ENCODE measurements at places on chromosomes 2 and 18.

DNA sequence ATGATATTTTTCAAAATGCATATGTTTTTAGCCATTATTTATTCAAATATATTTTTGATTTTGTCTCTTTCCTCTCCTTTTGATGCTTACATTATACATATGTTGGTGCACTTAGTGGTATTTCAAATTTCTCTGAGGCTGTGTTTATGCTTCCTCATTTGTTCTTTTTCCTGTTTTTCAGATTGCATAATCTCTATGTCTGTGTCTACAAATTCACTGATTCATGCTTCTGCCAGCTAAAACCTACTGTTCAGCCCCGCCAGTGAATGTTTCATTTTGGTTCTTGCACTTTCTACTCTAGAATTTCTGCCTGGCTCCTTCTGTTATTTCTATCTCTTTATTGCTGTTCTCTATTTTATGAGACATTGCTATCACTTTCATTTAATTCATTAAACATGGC lies 951.7 kb upstream of the CNTNAP5 start:
- DNase-seq, result no peak

GRCh38 chr2:111162718-111163331 lies 42.1 kb downstream of the BCL2L11 start:
- DNase-seq, result no peak

GRCh38 chr2:99421469-99421868 lies 68.3 kb downstream of the REV1 start:
- no peak for DNase-seq

DNA sequence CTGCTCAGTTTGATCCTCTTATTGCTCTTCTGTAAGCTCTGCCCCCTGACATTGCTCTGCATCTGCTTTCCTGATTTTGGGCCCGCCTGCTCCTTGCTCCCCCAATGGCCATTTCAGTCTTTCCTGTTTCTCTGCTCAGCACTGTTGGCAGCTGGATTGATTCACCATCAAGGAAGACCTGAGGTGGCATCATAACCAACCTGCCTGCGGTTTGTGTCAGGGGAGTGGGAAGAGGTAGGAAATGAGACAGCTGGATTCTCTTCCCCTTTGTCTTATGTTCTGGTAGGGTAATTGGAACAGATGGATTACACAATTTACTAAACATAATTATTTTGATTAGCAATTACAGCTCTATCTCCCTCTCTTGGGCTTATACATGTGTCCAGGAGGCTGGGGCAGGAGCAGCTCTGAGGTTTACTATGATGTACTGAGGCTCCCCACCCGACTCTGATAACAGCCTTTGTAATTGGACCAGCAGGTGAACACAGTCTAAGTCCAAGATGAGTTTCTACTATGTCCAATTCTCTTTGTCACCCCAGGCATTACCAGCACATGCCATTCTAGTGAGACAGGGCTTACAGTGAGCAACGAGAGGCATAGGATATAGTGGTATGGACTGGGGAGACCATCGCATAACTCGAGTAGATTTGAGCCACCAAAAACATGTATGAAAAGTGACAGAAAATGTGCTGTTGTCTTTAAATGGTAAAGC lies 151.8 kb upstream of the MMADHC start:
- no peak for DNase-seq

- no peak for DNase-seq
Observed at GRCh38 chr2:216878072-216878471, 18.2 kb upstream of the TNP1 start.

GRCh38 chr2:84487298-84487996 lies 28.4 kb upstream of the SUCLG1 start:
- no peak for DNase-seq

- no peak for DNase-seq
Observed at GRCh38 chr2:226691255-226691654, 108.4 kb downstream of the IRS1 start.

GRCh38 chr2:240239325-240239724 lies 98.9 kb upstream of the OTOS start:
- no peak for DNase-seq

DNA sequence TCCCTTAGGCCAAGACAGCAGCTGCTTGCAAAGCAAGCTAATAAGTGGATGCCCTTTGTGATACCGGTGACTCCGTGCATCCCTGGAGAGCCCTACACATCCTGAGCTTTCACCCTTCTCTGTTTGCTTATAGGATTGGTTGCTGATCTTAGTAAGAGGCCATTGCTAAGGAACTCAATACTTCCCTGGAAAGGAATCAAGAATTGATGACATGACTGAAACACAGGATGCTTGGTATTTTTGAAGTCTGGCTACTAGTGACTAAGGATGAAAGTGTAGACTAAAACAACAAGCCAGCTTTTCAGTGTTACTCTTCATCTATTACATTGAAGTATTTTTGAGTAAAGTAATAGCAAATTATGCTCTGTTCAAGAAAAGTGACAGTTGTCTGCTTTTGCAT lies 123.0 kb upstream of the SERPINE2 start:
- DNase-seq, result no peak

DNA sequence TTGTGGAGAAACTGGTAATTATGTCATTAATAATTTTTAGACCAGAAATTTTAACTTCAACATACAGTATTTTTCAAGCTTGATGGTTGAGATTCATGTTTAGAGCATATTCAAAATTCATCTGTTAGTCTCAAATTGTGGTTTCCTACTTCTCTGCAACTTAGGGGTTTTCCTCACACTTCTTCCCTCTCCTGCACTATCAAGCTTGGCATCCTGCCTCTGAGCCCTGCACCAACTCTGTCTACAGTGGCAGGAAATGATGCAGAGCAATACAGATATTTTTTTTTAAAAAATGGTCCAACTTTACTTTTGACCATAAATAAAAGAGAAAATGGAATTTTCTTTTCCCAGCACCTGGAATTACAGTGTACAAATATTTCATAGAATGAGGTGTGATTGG lies 247.3 kb downstream of the NUP35 start:
- no peak for DNase-seq

GRCh38 chr2:38622210-38622609 lies 19.5 kb upstream of the HNRNPLL start:
- DNase-seq, result no peak

- DNase-seq, result no peak
Observed at GRCh38 chr2:38748943-38749804, 2.0 kb downstream of the SRSF7 start.

DNA sequence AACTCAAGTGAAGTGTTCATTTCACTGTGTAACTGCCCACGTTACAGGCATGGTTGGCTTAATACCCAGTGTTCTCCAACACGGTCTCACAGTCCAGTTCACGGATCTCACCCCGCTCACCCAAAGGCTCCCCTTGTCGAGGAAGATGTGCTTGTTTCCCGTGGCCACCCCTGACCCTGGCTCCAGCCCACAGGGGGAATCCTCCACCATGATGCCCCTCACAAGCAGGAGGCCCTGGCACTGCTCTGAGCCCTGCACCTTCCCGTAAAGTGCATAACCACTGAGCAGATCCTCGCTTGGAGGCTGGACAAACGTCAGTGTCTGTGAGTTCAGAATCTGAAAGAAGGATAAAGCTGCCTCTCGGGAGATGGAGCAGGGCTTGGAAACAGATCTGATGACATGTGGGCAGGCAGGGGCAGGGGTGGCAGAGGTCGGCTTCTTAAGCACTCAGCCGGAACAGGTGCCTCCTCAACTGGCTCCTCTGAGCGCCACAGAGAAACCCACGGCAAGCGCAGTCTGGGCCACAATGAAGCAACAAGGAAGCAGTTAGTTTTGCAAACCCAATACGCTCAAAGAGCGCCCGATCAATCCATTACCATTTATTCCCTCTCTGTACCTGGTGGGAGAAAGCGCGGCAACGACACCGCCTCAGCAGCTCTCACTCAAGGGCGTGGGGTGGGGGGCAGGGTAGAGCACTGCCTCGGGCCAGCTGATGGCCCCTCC lies 17.6 kb downstream of the HDAC4 start:
- DNase-seq, result no peak

GRCh38 chr18:73487966-73488365 lies 620.2 kb upstream of the NETO1 start:
- no peak for DNase-seq

- no peak for DNase-seq
Observed at GRCh38 chr18:303607-304006, 35.8 kb upstream of the THOC1 start.

- DNase-seq, result no peak
Observed at GRCh38 chr2:152549423-152549822, 167.8 kb downstream of the PRPF40A start.

GRCh38 chr2:195642679-195643068 lies 14.4 kb upstream of the SLC39A10 start:
- DNase-seq, result no peak

DNA sequence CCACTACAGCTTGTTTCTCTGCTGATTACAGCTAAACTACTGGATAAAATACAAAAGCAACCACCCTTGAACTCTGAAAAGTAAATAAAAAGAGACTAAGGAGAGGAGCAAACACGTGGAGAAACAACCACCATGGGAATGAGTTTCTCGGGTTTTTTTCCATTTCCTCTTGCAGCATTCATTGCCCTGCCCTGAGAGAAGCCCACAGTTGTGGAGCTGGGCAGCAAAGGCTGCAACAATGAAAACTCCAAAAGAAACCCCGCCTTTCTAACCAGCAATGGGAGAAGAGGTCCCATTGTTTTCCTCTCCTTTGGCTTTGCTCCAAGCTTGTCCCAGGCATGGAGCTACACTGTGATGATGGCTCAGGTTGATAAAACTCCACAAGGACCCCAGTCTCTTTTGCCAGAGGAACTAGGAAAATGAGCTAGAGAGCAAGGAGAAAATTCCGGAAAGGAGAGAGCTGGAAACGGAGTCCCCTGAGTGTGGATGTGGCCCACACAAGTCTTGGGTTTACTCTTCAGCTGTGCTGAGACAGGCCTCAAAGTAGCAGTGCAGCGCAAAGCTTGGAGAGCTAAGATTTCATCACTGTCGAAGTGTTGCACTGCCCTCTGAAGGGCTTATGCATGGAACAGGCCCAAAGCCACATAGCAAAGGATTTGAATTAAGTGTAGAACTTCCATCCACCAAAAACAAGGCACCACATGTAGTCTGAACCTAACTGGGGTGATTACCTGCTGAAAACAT lies 20.9 kb downstream of the NAPG start:
- DNase-seq, result no peak

DNA sequence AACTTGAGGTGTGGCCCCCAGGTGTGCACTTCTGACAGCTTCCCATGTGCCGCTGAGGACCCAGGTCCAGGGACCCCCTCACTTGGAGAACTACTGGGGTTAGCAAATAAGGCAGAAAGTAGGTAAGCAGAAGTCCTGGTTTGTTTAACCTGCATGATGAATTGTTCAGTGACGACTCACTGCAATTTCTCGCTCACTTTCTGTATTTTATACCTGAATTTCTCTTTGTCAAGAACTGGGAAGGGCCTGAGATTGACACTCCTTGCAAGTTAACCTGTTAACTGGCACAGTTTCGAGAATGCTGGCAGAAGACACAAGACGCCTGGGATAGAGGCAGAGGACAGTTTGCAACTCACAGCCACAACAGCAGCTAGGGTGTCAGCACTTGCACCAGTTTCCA lies 164.5 kb upstream of the NCK2 start:
- no peak for DNase-seq

- peak; percentile 38 for DNase-seq
Observed at GRCh38 chr2:138602166-138602460, 100.5 kb downstream of the SPOPL start.

- DNase-seq, result no peak
Observed at GRCh38 chr18:74489676-74490075, 6.5 kb upstream of the CNDP2 start.

DNA sequence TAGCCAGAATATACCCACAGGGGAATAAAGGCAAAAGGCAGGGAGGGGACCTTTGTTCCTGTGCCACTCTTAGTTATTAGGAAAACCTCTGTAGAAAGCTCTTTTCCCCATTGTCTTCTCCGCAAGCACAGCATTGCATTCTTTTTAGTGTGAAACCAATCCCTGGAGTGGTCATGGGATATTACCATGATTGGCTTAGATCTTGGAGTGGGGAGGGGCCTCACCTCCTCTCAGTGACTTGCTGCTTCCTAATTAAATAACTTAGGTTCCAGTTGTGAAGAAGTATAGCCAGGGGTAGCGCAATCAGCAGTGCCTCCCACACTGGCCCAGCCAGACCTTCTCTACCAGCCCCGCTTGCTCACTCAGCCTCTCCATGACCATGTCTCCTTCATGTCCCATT lies 49.9 kb upstream of the AFF3 start:
- DNase-seq, result no peak

- DNase-seq, result peak; percentile 90
Observed at GRCh38 chr2:110748489-110748867, 16.1 kb downstream of the ACOXL start.

DNA sequence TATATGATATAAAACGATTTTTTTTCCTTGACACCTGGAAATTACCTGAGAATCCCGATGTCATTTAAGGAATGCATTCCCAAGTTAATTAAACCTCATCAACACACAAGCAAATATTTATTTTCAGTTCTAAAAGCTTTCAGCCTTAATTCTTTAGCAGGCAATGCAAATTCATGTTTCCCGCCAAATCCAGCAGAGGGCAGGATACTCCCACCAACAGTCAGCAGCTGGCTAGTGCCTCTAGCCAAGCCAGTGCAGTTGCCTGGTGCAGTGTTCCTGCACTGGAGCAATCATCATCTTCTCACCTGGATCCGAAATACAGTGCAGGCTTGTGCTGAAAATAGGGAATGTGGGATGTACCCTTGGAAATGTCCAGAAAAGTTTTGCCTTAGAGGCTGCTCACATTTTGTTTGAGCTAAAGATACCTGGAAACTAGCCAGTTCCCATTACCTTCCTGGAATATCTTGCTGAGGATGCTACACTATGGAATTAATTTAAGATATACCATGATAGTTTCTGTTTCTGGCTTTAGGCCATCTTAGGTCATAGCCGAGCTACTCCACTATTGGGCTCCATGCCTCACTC lies 48.4 kb upstream of the CYTIP start:
- DNase-seq, result peak; percentile 70

DNA sequence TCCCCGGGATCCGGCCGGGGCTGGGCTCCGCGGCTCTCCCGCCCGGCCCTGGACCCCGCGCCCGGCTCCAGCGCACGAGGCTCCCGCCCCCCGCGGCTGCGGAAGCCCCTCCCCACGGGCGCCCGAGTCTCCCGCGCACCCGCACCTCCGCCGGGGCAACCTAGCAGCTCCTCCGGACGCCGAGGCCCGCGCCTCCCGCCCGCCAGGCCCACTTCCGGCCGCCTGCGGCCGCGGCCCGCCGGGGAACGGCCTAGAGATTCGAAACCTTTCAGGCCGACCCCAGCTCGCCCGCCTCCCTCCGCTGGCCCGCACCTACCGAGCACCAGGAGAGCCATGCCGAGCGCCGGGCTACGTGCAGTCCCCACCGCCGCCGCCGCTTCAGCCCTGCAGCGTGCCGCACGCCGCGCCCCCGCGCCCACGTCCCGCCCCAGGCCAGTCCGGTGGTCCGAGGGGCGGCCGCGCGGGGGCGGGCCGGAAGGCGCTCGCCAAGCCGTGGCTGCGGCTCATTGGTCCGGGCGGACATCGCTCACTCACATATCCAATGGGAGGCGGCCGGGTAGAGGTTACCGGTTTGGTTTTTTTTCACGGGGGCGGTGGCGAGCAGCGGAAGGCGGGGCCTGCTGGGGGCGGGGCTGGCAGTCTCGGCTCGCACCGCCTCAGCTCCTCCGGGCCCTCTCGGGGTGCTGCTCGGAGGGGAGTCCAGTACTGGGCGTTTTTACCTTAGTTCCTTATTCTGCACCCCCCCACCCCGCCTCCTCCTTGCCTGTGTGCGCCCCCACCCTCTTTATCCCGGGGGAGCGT lies at the start of gene PDIA6:
TSS of gene PDIA6 (minus strand) at position 424 of the 801 bp plus-strand sequence. CDS start at position 335, 89 bp downstream.
- DNase-seq, result peak; percentile 97
